ENCODE measurements at places on chromosomes 4 and X.

GRCh38 chrX:41350150-41350975 lies 16.4 kb downstream of the DDX3X start:
- no peak for DNase-seq

DNA sequence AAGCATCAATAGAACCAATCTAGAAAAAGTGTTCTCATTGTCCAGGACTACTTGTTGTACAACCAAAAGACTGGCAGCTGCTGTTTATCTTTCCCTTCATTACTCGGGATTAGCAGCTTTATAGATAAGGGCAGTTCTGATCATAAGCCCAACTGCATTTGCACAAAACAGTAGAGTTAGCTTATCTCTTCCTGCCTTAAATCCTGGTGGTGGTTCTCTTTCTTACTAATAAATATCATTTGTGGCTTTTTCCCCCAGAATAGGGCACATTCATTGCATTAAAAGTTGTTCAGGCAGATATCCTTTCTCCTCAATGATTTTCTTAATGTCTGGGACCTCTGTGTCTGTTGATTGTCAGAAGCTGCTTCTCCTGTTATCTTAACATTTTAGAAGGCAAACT lies 20.2 kb upstream of the RRAGB start:
- DNase-seq: no peak

GRCh38 chrX:53714580-53715345 lies 28.2 kb upstream of the HUWE1 start:
- DNase-seq: no peak

DNA sequence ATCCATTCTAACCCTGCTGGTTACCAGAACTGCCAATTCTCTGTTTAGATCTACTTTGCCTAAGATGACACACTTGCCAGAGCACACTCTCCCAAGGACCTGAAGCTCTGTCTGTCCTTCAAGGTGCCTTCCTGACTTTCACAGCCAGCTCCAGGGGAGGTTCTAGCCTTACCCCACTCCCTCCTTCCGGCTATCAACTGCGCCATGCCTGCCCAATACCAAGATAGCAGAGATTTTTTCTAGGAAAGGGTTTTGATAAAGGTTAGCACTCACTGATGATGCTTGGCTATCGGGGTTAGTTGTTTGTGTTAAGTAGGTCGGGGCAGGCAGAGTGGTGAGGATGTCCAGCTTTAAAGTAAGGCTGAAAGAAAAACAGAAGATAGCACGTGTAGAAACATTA lies 14.3 kb downstream of the ALPK1 start:
- DNase-seq: no peak

GRCh38 chr4:109091727-109092409 lies 210.6 kb downstream of the COL25A1 start:
- DNase-seq: no peak
